ENCODE measurements at places on chromosomes 3 and 15. TPM values are rescaled to one million over a fixed set of nuclear protein-coding genes. Genes with fewer than 3 reads are reported as not detected.

Gene EFCAB12
- not detected for total RNA-seq

Gene MTHFS
- 20.5 TPM for total RNA-seq

Gene RTP1
- not detected for total RNA-seq

DNA sequence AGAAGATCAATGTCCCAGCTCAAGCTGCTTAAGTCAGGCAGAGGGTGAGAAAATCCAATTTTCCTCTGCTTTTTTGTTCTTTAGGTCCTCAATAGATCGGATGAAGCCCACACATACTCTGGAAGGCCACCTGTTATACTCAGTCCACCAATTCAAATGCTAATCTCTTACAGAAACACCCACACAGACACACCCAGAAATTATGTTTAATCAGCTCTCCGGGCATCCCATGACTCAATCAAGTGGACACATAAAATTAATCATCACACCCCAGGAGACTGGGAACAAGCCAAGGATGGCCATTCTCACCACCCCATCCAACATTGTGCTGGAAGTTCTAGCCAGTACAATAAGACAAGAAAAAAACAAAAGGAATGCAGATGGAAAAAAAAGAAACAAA, 67.8 kb upstream of the SLC24A5 start:
- DNase-seq: no peak

DNA sequence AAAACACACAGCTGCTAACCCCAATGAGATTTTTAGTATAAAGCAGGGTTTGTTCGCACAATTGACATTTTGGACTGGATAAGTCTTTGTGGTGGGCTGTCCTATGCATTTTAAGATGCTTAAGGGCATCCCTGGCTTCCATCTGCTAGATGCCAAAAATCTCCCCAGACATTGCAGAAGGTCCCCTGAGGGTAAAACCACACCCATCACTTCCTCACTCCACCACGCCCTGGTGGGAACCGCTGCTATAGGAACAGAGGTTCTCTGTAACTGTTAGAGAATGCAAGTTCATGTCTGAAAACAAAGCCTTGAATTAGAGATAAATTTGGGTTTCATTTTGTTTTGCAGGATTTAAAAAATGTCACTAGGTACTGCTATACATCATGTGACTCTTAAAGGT, 67.7 kb downstream of the ARHGEF26 start:
- DNase-seq: no peak

DNA sequence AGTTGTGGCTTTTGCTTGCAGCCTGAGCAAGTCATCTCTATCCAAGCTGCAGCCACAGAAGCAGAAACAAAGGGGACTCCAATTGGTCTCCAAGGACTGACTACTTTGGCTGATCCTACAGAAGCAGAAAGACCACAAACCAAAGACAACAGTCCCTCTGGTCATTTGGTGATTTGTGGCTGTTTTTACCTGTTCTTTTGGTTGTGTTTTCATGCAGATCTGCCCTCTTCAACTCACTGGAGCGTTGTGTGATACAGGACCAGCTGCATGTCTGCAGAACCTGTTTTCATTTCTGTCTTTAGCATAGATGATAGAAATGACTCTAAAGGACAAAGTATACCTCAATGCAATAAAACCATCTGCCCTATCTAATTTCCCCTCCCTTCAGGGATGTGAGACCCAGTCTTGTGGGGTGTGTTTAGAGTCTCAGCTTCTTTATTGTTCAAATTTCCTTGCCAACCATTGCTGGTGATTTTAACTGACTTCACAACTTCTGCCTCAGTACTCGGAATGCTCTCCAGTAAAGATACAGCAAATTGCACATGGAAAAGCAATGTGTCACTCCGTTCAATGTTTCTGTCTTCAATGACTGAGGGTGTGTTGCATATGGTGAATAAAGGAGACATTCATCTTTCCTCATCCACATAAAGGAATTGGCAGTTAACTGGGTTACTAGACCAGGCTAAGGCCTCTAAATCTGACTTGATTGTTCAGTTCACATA, 48.9 kb upstream of the SLC7A14 start:
- DNase-seq: no peak

GRCh38 chr3:188202358-188203138, 48.6 kb downstream of the LPP start:
- DNase-seq: no peak

DNA sequence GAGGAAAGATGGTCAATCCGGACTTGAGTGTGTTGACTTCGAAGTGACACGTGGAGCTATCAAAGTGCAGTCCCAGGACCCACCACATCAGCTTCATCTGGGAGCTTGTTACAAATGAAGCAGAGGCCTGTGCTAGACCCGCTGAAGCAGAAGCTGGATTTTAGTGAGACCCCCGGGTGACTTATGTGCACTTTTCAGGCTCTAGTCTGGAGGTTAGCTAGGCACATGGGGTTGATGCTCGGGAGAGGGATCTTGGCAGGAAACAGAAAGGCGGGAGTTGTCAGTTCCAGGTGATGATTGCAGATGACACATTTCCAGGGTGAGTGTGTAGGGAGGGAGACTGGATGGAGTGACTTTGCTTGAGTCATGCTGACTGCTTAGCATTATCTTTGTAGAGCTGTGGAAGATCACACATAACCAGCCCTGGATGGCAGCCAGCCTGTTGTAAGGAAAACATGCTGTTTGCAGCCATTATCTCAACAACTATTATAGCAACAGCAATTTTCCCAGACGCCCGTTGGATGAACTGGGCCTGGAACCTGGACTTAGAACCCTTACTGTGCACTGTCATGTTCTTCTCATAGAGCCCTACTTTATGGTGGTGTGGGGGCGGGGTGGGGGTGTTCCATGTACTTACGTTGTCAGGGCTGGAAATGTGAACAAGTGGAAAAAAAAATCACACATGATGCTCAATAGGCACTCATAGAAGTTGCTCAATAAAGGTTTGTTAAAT, 122.4 kb downstream of the THSD4 start:
- DNase-seq: peak; percentile 83

GRCh38 chr15:43534897-43535296, 17.5 kb downstream of the MAP1A start:
- no peak for DNase-seq

Gene CLEC3B
- total RNA-seq: 78.6 TPM

Gene AADAC
- total RNA-seq: not detected

Measured in Right ventricle myocardium superior (tissue), 1 donor.